ENCODE measurements at places on chromosomes 7 and 10.
A peak's percentile ranks its signal among the peaks of the same experiment; 100 is the strongest.

DNA sequence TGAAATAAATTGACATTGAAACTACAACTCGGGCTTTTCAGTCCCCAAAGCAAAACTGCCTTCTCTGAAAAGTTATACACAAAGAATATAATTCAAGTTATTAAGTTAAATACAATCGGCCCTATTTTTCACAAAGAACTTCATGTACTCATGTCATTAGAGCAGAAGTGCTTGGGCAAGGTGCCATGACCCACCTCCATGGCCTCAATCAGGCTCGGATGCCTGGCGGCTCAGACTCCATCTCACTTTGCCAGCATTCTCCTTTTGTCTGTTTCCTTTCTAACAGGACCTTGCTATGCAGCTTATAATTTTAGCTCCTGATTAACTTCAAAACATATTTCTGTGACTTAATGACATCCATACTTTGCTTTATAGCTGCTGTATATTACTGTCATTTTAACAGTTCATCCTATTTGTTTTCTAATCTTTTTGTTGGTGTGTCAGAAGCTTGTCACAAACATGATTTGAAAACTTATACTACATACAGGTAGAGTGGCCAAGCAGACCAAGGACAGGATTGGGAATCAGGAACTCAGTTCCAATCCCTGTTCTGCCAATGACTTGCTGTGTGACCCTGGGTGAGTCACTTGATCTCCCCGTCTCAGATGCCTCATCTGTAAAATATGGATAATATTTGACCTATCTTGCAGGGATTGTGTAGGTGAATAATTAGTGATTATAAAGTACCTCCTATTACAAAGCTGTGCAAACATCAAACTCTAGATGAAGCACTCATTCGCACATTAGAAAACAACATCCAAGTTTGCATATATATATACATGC is 60.8 kb upstream of the ITGA8 start:
- no peaks in the 10 kb centered on the region for H3K27me3 ChIP-seq
- no peak for DNase-seq
- H3K36me3 ChIP-seq = no peaks in the 10 kb centered on the region
- no peak overlapping the region for H3K4me3 ChIP-seq

GRCh38 chr10:31318382-31318853 is 598 bp upstream of the ZEB1 start:
- peaks cover 5% of the 10 kb centered on the region for H3K4me1 ChIP-seq
- H3K36me3 ChIP-seq = no peaks in the 10 kb centered on the region
- H3K27ac ChIP-seq = peak overlapping the region; percentile 77
- peak; percentile 52 for DNase-seq
- no peaks in the 10 kb centered on the region for H3K27me3 ChIP-seq

DNA sequence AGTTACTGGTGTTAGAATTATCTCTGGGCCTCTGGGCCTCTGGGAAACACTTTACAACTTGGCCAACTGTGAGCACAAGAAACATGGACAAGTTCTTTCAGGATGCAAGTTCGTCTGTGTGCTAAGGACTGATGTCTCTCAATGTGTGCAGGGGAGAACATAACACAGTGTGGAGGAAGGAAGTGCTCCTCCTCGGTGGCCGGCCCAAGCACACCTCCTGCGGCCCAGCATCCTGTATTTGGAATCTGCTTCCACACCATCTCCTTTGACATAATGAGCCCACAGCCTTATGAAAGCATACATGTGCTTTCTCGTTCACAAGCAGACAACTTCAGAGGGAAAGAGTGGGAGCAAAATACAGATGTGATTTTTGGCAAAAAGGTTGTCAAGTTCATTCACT is 59.0 kb downstream of the MTPN start:
- H3K27ac ChIP-seq = peak overlapping the region; percentile 54
- no peak overlapping the region for H3K4me3 ChIP-seq
- DNase-seq = no peak

GRCh38 chr7:38656968-38657367 is 25.8 kb upstream of the AMPH start:
- no peak overlapping the region for H3K27ac ChIP-seq
- H3K27me3 ChIP-seq = no peaks in the 10 kb centered on the region
- H3K4me3 ChIP-seq = no peak overlapping the region
- DNase-seq = no peak
- no peaks in the 10 kb centered on the region for H3K4me1 ChIP-seq

GRCh38 chr10:108957681-108958080 is 965.6 kb downstream of the XPNPEP1 start:
- H3K4me1 ChIP-seq = no peaks in the 10 kb centered on the region
- H3K27me3 ChIP-seq = no peaks in the 10 kb centered on the region
- no peak overlapping the region for H3K27ac ChIP-seq
- H3K4me3 ChIP-seq = no peak overlapping the region

- H3K27ac ChIP-seq = no peak overlapping the region
- H3K36me3 ChIP-seq = no peaks in the 10 kb centered on the region
- no peak overlapping the region for H3K4me3 ChIP-seq
These were observed 270.9 kb downstream of the RELN start for GRCh38 chr7:103718482-103719061.

GRCh38 chr10:102068216-102068615 is 3.1 kb downstream of the HPS6 start:
- H3K27me3 ChIP-seq = no peaks in the 10 kb centered on the region
- no peak overlapping the region for H3K27ac ChIP-seq
- H3K36me3 ChIP-seq = peaks cover 29% of the 10 kb centered on the region
- DNase-seq = no peak

Measured in spinal cord (tissue), 10 donors.